Progenitor cell of endocrine pancreas (in vitro differentiated cells): ENCODE measurements at places on chromosomes 5 and 9. TPM values are rescaled to one million over a fixed set of nuclear protein-coding genes. Genes with fewer than 3 reads are reported as not detected.

GOLM1 gene
- total RNA-seq = 104 and 112 TPM in 2 replicates

ERCC8 gene
- 18.2 and 20.0 TPM in 2 replicates for total RNA-seq

SPINK6 gene
- not detected in 2 replicates for total RNA-seq

CATSPER3 gene
- total RNA-seq = 1.3 and 1.4 TPM in 2 replicates

SARDH gene
- 4.2 and 5.1 TPM in 2 replicates for total RNA-seq

PLPP6 gene
- total RNA-seq = 21.2 and 22.5 TPM in 2 replicates

CXCL14 gene
- 6.1 and 10.1 TPM in 2 replicates for total RNA-seq

SYK gene
- total RNA-seq = 7.4 and 9.6 TPM in 2 replicates

HAVCR2 gene
- total RNA-seq = 0.17 and 0.62 TPM in 2 replicates

CD180 gene
- not detected in 2 replicates for total RNA-seq

WDR31 gene
- total RNA-seq = 5.1 and 5.7 TPM in 2 replicates

PTGES gene
- total RNA-seq = 0.19 TPM in 1 of 2 replicates, not detected in the other

SPOCK1 gene
- total RNA-seq = 32.9 and 41.4 TPM in 2 replicates

KLF4 gene
- 8.0 and 9.2 TPM in 2 replicates for total RNA-seq

SPAAR gene
- not detected in 2 replicates for total RNA-seq

PCAT7 gene
- 12.6 and 13.1 TPM in 2 replicates for total RNA-seq

CDK9 gene
- total RNA-seq = 90.9 and 100 TPM in 2 replicates

PCDHA1 gene
- total RNA-seq = not detected in 2 replicates

OLFML2A gene
- 2.2 and 2.5 TPM in 2 replicates for total RNA-seq

KIAA0825 gene
- total RNA-seq = 5.8 and 6.3 TPM in 2 replicates

RPS14 gene
- total RNA-seq = 1,941 and 2,072 TPM in 2 replicates

JADE2 gene
- 6.7 and 7.8 TPM in 2 replicates for total RNA-seq

IFNA13 gene
- total RNA-seq = not detected in 2 replicates

TMC1 gene
- not detected in 2 replicates for total RNA-seq

SLC6A18 gene
- total RNA-seq = not detected in 2 replicates

RABL6 gene
- 129 and 130 TPM in 2 replicates for total RNA-seq

NUP155 gene
- 37.6 and 41.6 TPM in 2 replicates for total RNA-seq

SLC6A19 gene
- total RNA-seq = 2.2 and 2.6 TPM in 2 replicates

SPTAN1 gene
- total RNA-seq = 448 and 450 TPM in 2 replicates

SHOC1 gene
- total RNA-seq = not detected in 2 replicates

TRIP13 gene
- total RNA-seq = 11.9 and 13.5 TPM in 2 replicates

ACOT12 gene
- not detected in 2 replicates for total RNA-seq

CFAP157 gene
- total RNA-seq = 1.2 and 1.3 TPM in 2 replicates

CNTFR gene
- total RNA-seq = 2.3 and 2.7 TPM in 2 replicates

TLX3 gene
- total RNA-seq = not detected in 2 replicates

AFF4 gene
- total RNA-seq = 91.8 and 101 TPM in 2 replicates

HMMR gene
- total RNA-seq = 13.3 and 15.0 TPM in 2 replicates

SV2C gene
- 0.27 and 0.48 TPM in 2 replicates for total RNA-seq

LRRC14B gene
- total RNA-seq = not detected in 2 replicates

NAIF1 gene
- total RNA-seq = 9.6 and 10.8 TPM in 2 replicates

EIF4E1B gene
- total RNA-seq = not detected in 2 replicates

PPP3R2 gene
- not detected in 2 replicates for total RNA-seq

HEMGN gene
- not detected in 2 replicates for total RNA-seq

HAVCR1 gene
- 1.2 and 2.1 TPM in 2 replicates for total RNA-seq

S1PR3 gene
- total RNA-seq = 1.6 and 1.7 TPM in 2 replicates
